Lower lobe of right lung (tissue), 2 donors: ENCODE measurements at places on chromosomes 12 and 14. TPM values are rescaled to one million over a fixed set of nuclear protein-coding genes. Genes with fewer than 3 reads are reported as not detected.
A peak's percentile ranks its signal among the peaks of the same experiment; 100 is the strongest.

- DNase-seq, result no peak
Measured at GRCh38 chr14:95407354-95407753, 87.6 kb upstream of the CLMN start.

GRCh38 chr14:29278301-29279263, 512.0 kb downstream of the FOXG1 start:
- no peak for DNase-seq

- DNase-seq, result no peak
Measured at GRCh38 chr12:57215668-57216013, 953 bp upstream of the NXPH4 start.

DNA sequence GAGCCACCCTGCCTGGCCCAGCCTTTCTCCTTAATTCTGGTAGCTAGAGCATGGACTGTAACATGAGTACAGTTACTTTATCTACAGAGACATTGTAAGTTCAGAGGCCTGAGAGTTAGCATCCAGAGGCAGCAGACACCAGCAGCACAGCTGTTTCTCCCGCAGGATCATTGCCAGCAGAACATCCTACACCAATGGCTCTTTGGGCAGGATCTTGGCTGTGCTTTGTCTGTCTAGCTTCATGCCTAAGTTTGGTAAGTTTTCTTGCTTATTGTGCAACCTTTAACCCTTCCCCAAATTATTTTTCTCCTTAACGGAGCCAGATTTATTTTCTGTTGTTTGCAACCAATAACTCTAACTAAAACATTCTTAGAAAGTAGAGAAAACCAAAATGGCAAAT, 21.6 kb downstream of the C12orf71 start:
- DNase-seq, result no peak

DNA sequence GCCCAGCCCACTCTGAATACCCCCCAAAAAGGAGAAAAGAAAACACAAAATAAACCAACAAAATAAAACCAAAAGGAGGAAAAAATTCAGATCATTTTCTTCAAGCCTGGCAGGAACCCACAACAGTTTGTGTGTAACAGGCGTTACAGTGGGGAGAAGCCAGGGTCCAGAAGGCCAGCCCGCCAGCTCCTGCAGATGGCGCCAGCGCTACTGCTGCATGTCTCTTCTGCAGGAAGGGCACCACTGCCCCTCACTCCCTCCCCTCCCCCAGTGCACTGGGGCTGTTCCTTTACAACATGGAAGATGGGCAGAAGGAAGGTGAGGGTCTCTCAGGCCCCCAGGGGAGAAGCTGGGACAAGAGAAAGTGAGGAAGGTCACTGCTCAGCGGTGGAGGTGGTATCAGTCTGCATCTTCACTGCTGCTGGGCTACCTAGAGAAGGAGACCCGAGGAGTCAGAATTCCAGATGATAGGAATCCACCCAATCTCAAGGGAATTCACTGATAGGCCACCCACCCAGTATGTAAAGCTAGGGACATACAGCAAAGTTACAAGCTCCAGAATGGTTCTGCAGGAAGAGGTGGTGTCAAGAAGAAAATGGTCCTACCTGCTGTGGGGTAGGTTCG, 2.3 kb upstream of the NOP2 start:
- DNase-seq, result peak; percentile 61

EPYC gene
- total RNA-seq, result not detected

- DNase-seq, result no peak
Measured at GRCh38 chr12:7144414-7145120, 14.4 kb downstream of the CLSTN3 start.

- no peak for DNase-seq
Measured at GRCh38 chr12:22500100-22500499, 44.2 kb downstream of the C2CD5 start.

AQP2 gene
- total RNA-seq, result not detected

SRGAP1 gene
- 6.7 TPM for total RNA-seq

SNAPC1 gene
- total RNA-seq, result 6.2 TPM

MIPOL1 gene
- total RNA-seq, result 12.1 TPM

DNA sequence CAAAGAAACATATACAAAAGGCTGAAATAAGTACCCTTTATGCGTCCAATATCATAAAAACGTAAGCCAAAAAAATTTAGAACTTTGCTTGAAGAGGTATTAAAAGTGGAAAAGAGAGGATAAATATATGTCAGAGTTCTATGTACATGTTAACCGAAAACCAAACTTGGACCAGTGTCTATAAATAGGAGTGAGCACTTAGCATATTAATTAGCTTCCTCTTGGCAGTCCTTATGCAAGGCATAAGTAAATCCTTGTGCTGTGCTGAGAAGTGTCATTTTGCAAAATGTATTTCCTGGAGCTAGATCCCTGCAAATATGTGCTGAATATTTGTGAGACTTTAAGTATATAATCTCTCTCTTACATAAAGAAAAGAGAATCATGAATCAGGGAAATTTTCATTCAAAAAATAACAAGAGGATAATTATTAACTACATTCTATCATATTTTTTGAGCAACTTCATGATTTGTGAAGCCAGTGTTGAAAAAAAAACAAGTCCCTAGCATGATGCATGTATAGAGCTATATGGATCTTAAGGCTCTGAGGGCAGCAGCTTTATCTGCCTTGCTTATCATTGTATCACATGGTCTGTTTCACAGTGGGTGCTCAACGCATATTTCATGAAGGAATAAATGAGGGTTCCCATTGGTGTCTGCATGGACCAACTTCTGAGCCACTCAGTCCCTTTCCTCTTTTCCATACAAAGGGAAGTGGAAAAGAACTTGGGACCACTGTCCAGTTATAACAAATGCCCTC, 326.1 kb downstream of the PDZRN4 start:
- DNase-seq, result no peak

DYNC1H1 gene
- total RNA-seq, result 437 TPM

- DNase-seq, result no peak
Measured at GRCh38 chr12:58616618-58617017, 303.7 kb downstream of the LRIG3 start.

DNA sequence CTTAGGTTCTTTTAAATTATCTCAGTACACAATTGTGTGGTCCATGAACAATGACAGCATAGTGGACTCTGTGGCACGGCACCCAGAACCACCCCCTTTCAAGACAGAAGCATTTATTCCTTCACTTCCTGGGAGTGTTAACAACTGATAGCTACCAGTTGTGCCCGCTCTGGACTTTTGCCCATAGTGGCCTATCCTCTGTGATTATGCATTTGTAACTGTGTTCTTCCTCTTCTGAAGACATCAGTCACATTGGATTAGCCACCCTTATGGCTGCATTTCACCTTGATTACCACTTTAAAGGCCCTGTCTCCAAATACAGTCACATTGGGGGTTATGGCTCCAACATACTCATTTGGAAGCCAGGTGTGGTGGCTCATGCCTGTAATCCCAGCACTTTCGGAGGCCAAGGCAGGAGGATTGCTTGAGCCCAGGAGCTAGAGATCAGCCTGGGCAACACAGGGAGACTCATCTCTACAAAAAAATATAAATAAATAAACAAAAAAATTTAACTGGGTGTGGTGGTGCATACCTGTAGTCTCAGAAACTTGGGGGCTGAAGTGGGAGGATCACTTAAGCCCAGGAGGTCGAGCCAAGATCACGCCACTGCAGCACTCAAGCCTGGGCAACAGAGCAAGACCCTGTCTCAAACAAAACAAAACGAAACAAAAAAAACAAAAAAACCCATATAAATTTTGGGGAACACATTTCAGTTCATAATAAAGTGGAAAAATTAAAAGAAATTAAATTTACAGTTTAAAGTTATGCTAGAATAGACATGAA, 27.6 kb upstream of the PHC1 start:
- no peak for DNase-seq

DNA sequence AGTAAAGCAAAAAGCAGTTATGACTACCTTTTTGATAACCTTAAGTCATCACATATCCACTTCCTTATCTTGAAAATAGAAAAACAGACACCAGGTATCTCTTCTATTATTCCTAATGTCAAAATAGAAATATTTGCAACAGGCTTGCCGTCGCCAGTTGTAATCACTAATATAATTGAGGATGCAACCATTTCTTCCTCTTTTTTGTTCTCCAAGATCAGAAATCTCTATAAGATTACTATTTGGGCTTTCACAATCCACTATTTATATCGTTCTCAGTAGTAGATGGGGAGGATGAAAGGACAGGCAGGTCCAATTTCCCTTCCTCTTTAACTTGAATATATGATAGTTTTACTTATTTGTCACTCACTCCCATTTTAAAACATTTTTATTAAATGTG, 130.2 kb upstream of the HMGA2 start:
- DNase-seq, result no peak

DNA sequence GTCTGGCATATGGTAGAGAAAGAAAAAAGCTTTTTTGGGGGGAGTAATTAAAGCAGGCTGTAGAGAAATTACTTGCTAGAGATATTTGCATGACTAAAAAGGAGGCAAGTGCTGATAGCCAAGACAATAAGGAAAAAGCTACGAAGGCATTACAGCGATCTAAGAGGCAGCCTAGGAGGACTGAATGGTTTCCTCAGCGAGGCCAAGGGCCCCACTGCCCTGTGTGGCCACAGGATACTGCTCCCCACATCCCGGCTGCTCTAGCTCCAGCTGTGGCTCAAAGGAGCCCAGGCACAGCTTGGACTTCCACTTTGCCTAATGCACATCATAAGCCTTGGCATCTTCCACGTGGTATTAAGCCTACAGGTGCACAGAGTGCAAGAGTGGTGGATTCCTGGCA, 53.6 kb downstream of the LRRIQ1 start:
- no peak for DNase-seq

GRCh38 chr12:2341871-2342270, 289.1 kb downstream of the CACNA1C start:
- DNase-seq, result no peak

RERG gene
- 9.0 TPM for total RNA-seq

DNA sequence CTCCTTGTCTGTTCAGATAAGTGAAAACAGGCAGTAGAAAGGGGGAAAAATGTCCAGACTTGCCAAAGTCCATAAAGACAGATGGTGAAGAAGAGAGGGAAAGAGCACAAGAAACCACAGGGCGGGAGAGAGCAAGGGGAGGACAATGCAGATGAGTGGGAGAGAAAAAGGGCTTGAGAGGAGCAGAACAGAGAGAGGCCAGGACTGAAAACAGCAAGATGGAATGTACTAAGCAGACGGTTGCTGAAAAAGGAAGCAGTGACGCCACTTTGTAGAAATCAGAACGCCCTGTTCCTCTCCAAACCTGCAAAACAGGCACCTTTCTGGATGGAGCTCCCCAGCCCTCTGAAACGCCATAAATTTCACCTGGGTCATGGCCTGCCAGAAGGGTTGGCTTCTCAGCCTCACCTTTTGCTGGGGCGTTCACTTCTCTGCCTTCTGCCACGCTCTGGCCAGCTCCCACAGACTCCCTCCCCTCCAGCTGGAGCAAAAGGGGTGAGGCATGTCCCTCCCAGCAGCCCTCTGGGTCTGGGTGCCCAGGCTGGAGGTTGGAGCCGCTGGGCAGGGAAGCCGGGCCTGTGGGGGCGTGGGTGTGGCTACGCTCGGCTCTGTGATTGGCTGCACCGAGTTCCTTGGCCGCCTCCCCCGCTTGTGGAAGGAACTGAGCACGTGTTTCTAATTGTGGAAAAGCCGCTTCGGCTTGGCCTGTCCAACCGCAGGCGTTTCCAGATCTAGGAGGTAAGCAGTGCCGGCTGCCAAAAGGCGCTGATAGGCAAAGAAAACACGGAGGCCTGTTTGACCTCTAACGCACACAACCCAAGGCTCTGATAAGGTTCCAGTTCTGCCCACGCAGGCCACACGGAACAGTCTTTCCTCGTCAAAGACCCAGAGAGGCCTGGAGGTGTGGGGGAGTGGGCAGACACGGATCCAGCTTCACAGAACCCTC, 29.3 kb downstream of the SLC7A8 start:
- peak; percentile 93 for DNase-seq

GRCh38 chr14:101635749-101636560, 74.7 kb downstream of the DIO3 start:
- no peak for DNase-seq

GPX2 gene
- total RNA-seq, result not detected

- no peak for DNase-seq
Measured at GRCh38 chr12:87518481-87518880, 510.7 kb downstream of the C12orf50 start.

TAS2R9 gene
- total RNA-seq, result not detected

GRCh38 chr14:36988989-36989388, 183.4 kb downstream of the SLC25A21 start:
- no peak for DNase-seq

- peak; percentile 84 for DNase-seq
Measured at GRCh38 chr12:48351022-48351708, 446 bp upstream of the ZNF641 start.

DNA sequence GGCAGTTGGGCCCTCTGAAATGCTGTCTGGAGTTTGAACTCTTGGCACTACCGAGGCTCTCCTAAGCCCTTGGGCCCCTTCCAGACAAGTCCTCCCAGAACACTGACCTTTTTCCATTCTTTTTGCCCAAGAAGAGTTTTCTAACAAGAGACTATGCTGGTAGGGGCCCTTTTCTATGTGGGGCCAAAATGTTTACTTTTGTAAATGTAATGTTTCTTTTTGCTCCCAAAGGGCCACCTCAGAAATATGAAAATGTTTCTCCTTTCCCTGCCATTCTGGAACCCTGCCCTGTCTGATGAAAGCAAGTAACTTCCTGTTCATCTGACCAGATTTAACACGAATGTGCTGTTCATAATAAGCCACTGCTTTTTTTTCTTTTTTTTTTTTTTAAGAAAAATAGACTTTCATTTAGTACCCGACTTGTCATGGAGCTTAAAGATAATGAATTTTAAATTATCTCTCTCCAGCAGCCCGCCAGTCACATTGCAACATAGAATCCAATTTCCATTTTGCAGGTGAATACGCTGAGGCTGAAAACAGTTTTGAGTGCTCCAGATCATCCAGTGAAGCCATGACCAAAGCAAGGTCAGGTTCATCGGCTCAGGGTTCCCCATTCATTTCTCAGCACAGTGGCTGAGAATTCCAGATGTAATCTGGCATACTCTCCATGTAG, 169.9 kb downstream of the DPF3 start:
- no peak for DNase-seq

TSHR gene
- not detected for total RNA-seq

KCNJ8 gene
- total RNA-seq, result 12.8 TPM

DNA sequence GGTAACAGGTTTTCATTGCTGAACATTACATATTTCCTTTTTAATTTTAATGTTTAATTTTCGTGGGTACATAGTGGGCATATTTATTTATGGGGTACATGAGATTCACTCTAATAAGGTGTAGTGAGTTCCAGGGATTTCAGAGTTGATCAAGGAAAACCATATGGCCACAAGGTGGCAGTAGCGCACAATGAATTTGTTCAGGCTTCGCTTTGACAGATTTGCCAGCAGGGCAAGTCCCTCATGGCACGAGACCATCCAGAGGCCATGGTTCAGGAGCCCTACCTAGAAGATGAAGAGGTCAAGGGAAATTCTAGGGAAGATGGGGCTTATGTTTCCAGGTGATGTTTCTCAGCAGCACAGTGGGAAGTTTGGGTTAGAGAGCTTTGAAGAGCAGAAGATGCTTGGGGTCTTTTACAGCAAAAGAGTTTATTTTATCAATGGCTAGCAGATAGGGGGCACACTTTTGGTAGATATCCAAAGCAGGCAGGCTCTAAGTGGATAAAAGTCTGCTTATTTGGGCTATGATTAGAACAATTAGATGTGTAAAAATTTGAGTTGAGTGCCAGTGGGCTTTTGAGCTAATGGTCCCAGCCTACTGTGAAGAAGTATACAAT, 1004.4 kb downstream of the AACS start:
- DNase-seq, result no peak

DNA sequence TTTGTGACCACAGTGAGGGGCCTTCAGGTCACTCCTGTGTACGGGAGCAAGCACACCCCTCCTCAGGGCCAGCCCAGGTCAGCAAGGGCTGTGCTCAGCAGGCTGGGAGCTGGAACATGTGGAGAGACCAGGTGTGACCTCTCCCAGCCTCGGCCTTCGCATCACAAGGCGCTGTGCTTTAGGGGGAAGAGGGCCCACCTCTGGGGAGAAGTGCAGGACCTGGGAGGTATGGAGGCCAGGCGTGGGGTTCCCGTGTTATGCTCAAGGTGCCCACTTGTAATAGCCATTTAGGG, 194.6 kb upstream of the PRMT8 start:
- no peak for DNase-seq
